Dermis microvascular lymphatic vessel endothelial cell (primary cell): ENCODE measurements at places on chromosomes 5 and 9. TPM values are rescaled to one million over a fixed set of nuclear protein-coding genes. Genes with fewer than 3 reads are reported as not detected.
A peak's percentile ranks its signal among the peaks of the same experiment; 100 is the strongest.

DNA sequence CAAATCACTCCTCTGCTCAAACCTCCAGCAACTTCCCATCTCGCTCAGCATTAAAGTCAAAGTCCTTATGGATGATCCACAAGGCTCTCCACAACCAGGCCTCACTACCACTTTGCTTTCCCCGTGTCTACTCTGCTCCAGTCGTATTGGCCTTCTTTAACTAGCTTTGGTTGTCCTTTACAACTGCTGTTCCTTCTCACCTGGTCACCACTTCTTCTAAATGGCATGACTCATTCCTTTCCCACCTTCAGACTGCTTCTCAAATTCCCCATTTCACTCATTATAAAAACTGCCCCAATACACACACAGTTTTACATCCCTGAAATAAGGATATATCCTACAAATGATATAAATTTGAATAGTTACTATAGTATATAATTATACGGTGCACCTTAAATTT lies 30.4 kb downstream of the CERT1 start:
- no peak for DNase-seq

DNA sequence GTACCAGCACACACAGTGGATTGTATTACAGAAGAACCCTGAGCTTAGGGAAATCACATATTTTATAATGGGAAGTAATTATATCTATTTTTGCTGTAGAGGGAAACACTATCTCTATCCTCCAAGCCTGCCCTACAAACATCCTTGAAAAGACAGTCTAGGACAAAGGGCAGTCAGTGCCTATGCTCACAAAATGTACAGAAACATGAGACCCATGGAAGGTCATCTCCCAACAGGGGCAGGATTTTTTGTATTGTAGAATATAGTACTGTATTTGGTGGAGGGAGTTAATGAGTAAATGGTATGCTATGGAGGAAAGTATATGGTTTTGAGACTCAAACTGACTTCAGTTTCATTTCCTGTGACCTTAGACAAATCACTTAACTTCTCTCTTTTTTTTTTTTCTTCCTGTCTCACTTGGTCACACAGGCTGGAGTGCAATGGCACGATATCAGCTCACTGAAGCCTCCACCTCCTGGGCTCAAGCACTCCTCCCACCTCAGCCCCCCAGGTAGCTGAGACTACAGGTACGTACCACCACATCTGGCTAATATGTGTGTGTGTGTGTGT lies 5.8 kb upstream of the RAB14 start:
- DNase-seq: no peak

DNA sequence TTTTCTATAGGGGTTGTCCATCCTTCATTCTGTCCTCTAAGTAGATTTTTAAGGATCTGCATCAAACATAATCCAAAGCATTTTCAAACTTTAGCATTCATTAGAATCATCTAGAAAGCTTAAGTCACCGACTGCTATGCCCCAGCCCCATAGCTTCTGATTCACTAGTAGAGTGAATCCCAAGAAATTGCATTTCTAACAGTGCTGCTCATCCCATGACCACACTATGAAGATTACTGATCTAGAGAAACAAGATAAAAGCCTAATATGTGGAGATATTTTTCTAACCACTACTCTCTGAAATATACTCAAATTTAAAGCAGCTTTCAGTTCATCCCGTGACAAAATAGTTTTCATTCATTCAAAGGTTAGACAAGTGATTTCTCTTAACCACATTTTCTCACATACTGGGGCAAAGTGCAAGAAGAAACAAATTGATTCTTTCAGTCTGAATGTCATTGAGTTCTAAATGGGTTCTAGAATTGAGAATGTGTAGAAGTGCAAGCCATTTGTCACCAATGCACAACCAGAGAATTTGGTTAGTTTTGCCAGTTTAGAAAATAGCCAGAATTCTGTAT lies 286.9 kb upstream of the CD180 start:
- no peak for DNase-seq

DNA sequence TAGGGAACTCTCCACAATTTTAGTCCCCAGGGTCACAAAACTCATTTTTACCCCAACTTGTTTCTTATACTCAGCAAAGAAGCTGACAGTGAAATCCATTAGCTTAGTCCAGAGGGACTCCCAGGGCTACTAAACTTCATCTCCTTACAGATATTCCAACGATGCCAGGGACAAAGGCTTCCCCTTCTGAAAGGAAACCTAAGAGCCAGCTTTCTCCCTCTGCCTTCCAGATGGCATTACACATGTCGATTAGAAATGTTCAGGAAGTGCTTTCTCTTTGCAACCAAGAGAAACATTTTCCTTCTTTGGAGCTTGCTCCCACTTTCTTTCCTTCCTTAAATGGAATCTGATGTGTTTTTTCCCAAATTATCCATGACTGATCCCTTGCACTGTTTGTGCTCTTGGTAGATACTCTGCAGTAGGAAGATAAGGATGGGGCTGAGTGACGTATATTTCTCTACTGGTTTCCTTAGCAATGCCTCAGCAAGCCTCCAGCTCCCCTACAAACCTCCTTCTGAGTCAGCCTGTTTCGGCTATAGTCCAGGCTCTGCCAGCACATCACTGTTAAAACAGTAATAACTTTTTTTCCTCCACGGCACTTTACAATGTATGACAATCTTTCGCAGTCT lies 43.0 kb upstream of the HTR4 start:
- no peak for DNase-seq

GRCh38 chr5:149759986-149760853 lies 30.1 kb downstream of the PPARGC1B start:
- DNase-seq: peak; percentile 6

DNA sequence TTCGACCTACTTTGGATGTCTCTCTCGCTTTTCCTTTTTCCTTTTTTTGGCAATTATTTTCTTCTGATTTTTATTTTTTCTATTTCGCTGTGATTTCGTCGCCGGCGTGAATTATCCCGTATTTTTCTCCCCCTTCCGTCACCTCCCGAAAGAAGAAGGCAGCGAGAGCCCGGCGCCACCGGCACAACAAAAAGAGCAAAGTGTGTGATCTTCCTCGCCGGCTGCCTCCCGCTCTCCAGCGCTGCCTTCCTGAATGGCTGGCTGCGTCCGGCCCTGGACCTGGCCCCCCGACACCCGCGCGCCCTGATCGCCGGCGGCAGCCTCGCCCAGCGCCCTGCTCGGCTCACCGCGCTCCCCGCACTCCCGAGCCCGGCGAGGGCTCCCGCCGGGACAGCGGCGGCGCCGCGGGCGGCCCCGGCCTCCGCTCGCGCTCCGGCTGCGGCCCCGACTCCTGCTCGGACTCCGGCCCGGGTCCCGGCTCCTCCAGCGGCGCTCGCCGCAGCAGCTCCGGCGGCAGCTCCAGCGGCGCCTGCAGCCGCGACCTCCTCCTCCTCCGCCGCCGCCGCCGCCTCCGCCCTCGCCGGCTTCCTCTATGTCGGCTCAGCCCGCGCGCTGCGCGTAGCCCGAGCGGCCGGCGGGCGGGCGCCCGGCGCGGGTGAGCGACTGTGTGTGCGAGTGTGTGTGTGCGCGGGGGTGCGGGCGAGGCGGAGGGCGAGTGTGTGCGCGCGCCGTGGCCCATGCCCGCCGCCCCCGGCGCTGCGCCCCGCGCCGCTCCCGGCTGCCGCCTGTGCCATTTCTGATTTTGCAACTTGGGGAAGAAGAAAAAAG lies 960 bp downstream of the NR2F1 start:
- DNase-seq: no peak

ANKRD18A gene
- total RNA-seq: not detected in 2 replicates

NXNL2 gene
- 0.13 TPM in 2 replicates for total RNA-seq
